ENCODE measurements at places on chromosomes 3 and 15.

GRCh38 chr3:190532731-190533203 is 18.9 kb downstream of the IL1RAP start:
- DNase-seq = no peak

- DNase-seq = no peak
These were observed 3.6 kb downstream of the RAD18 start for GRCh38 chr3:8959668-8960067.

- DNase-seq = peak; percentile 15
These were observed 468.0 kb upstream of the GBE1 start for GRCh38 chr3:82229397-82229796.

DNA sequence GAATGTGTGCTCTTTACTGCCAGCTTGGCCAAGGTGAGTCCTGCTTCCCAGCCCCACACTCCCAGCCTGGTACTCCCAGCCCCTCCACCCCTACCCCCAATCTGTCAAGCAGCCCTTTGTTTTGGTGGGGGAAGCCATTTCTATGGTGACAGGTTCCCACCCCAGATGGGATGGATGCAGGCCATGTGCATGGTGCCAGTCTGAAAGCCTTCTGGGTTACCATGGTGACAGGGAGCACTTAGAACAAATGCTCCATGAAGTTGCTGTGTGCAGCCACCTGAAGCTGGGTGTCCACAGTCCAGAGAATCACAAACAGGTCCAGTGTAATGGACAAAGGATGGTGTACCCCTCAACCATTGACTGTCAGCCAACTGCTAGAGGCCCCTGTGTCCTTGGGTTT is 19.1 kb upstream of the VILL start:
- DNase-seq = no peak

DNA sequence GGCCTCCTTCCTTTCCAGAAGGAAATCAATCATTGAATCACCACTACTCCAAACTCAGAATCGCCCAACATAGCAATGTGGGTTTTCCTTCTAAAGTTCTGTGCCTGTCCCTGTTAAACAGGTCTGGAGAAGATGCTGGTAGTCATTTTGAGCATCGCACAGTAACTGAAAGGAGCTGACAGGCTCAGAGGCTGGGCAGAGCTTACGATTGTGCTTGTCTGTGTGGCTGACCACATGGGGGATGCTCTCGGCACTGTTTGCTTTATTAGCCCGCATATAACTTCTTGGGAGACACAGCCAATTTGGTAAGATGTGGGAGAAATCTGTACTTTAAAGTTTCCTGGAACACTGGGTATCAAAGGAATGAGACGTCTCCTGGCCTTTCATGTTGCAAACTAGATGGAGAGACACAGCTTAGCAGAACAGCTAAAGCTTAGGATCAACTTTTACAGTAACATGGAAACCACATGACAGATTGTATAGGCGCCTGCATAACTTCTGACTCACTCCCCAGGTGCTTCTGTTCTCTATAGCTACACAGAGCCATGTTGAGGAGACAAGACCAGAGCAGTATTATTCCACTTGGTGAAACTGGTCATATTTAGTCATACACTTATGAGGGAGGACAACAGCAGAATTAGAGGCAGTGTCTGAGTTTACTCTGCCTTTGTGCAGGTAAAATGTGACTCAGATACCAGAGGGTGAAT is 374.1 kb downstream of the RORA start:
- no peak for DNase-seq

DNA sequence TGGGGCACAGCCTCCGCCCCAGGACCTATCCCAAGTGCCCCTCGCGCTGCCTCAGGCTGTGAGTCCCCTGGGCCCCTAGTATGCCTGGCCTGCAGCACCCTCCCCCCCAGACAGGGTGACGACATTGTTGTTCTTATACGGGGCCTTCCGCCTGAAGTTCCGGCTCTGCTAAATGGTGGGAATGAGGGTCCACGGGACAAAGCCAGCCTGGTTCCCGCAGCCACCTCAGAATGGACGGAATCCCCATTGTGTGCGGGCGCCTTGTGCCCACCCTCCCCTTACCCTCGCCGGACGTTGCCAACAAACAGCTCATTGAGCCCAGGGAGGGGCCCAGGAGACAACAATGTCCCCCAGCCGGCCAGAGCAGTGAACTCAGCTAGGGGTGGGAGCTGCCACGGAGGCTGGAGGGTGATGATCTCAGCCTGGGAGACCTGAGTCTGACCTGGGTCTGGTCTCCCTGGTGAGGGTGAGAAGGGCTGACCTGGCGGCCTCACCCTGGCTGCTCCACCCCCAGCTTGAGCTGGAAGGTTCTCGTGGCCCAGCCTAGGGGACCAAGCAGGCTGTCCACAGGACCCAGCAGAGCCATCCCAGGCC is 10.2 kb upstream of the DLL4 start:
- no peak for DNase-seq

- DNase-seq = no peak
These were observed 604 bp downstream of the CCPG1 start for GRCh38 chr15:55407498-55408011.

- DNase-seq = no peak
These were observed 54.7 kb downstream of the IGF2BP2 start for GRCh38 chr3:185770109-185770508.

- no peak for DNase-seq
These were observed 89.3 kb downstream of the LPP start for GRCh38 chr3:188243124-188243795.

GRCh38 chr3:98972155-98972554 is 70.7 kb upstream of the DCBLD2 start:
- no peak for DNase-seq

GRCh38 chr15:31013863-31014607 is 22.6 kb upstream of the MTMR10 start:
- DNase-seq = no peak

GRCh38 chr15:40255033-40255432 is 16.2 kb downstream of the PAK6 start:
- no peak for DNase-seq

- DNase-seq = no peak
These were observed 389.1 kb upstream of the SGO1 start for GRCh38 chr3:20575146-20575545.

- no peak for DNase-seq
These were observed 17.5 kb upstream of the GNAT1 start for GRCh38 chr3:50173685-50174516.

DNA sequence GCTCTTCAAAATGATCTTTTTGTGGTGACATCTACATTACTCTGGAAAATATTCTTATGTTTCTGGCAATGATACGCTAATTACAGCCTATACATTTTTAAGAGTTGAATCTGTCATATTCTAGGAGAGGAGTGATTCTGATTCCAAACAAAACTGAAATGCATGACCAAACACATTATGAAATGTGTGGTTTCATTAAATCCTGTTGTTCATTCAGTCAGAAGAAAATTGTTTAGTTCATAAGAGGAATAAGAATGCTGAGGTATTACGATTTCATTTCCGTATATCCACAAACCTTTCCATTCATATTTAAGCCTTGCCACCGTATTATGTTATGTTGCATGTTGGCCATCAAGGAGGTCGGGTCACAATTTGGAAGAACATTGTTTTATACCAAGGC is 345.1 kb downstream of the FEZF2 start:
- DNase-seq = no peak

DNA sequence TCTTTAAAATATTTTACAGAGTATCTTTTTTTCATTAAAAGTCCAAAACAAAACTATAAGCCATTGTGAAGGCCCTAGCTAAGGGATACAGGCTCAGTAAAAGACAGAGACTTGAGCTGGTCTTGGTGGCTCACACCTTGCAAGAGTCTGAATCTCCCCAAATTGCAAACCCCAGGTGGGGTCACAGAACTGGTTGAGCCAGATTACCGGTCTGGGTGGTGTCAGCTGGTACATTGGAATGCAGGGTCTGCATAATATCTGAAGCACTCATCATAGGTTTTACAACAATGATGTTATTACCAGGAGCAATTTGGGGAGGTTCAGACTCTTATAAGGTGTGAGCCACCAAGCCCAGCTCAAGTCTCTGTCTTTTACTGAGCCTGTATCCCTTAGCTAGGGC is 201.2 kb upstream of the ARPP21 start:
- DNase-seq = no peak

GRCh38 chr3:65625305-65625704 is 413.4 kb downstream of the MAGI1 start:
- DNase-seq = no peak

DNA sequence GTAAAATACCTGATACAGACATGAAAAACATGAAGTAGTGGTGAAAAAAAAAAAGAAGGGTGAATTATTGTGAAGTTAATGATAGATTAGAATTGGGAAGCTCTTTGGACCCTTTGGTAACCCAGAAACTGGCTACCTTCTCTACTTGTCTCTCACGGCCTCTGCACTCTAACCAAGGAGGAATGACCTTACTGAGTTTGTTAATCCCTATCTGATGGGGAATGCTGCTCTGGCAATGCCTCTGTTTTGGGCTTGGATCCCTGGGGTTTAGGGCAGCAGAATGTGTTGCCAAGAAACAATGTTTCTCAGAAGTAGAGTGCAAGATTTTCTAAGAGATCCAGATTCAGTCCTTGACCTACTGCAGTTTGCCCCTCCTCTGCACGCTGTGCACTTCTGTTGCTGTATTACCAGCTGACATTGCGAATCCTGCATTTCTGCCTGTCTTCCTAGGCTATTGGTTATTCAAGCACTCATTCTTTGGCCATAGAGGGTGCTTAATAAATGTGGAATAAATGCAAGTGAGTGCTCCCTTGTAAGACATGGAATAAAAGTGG is 49.2 kb upstream of the MAP3K13 start:
- no peak for DNase-seq

All from activated CD4-positive, alpha-beta T cell treated with anti-CD3 and anti-CD28 coated beads, Interleukin-2, Interleukin-6, amounts not matched to agents 100 ng/mL and 50 ng/mL, durations not matched to agents 16 hours and 8 hours (primary cell).